CD4-positive, alpha-beta T cell treated with Interleukin-17A for 4 hours (primary cell): ENCODE measurements at places on chromosomes 1 and 21.
A peak's percentile ranks its signal among the peaks of the same experiment; 100 is the strongest.

DNA sequence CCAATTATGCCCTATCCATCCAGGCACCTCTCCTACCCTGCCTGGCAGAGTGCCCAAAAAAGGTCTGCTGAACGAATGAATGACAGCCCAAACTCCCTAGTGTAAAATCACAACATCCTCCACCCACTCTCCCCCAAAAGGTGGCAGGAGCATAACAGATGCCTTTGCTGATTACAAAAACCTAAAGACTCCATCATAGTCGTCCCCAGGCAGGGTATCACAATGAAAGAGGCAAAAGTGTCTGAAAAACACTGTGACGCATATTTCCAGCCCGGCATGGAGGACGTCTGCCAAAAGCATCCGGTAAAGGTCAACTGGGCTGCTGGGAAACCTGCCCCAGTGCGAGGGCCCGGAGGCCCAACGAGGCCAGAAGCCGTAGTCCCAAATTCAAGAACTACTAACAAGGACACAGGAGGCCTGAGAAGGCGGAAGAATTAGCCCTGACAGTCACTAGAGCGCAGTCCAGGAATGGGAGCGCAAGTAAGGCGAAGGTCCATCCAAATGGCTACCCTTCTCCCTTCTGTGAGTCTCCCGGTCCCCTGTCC is 576 bp downstream of the SMIM12 start:
- DNase-seq: peak; percentile 48

- DNase-seq: no peak
Observed at GRCh38 chr1:222987674-222988076, 155.4 kb downstream of the TLR5 start.

- DNase-seq: no peak
Observed at GRCh38 chr1:98839840-98840239, 164.8 kb downstream of the PLPPR5 start.

GRCh38 chr1:162930532-162930931 is 69.6 kb upstream of the CCDC190 start:
- no peak for DNase-seq

DNA sequence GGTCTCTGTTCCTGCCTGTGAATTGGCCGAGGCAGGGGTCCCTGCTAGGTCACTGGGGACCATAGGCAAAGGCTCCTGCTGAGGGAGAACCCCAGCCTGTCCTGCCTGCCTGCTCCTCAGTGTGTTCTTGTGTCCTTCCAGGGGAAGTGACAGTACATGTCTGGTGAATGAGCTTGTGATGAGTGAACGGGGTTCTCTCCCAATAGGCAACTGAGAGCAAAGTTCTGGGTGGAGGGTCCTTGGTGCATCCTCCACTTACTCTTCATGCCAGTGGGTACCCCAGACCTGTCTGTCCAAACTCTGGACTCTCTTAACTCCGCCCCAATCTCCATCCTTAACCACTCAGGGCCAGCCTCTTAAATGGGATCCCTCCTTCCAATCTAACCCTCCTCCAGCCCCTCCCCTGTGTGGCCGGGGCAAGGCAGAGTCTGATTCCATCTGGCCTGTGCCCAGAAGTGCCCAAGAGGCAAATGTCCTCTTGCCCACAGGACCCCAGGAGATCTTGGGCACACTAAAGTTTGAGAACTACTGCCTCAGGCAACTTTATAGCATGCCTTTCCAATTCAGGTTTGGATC is 2.0 kb downstream of the XKR8 start:
- DNase-seq: no peak

DNA sequence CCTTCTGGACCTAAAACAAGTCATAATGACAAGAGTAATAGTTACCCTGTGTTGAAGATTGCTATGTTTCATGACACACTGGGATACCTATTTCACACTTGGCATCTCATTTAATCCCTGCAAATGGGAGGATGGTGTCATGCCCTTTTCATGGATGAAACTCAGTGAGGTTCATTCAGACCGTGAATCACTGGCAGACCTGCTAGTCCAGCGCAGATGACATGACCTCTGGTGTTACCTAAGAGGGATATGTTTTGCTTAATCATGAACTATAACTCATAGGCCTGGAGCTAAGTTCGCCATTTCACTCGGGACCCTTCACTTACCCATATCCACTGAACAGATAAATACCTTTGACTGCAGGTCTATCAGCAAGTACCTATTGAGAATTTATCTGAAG is 286.6 kb upstream of the FMN2 start:
- no peak for DNase-seq

DNA sequence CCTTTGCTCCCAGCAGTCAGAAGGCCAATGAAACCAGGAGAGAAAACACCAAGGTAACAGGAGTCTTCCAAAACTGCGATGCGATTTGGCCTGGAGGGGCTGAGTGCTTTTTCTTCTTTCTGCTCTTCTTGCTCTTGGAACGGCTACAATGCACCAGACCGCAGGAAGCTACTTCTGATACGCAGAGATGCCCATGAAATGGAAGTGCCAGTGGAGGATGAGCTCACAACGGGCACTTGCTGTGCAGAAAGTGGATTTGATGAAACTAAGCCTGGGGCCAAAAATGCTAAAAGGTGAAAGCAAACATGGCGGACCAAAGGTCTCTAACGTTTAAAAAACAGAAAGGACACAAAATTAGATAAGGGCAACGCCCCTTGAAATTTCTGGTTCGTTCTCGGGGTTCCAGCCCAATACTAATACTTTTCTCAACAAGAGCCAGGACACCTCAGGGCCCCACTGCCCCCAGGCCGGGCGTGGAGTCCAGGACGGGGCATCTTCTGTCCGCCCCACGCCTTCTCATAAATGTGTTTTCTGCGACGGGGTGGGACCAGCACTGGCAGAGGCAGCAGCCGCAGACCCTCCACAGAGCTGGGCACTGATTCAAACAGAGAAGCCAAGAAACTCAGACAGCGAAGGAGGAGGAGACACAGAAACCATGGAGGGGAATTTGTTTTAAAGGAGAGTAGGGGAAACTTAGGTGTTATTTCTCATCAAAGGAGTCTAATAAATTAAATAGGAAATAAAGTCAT is 101.3 kb downstream of the CRYAA start:
- no peak for DNase-seq

DNA sequence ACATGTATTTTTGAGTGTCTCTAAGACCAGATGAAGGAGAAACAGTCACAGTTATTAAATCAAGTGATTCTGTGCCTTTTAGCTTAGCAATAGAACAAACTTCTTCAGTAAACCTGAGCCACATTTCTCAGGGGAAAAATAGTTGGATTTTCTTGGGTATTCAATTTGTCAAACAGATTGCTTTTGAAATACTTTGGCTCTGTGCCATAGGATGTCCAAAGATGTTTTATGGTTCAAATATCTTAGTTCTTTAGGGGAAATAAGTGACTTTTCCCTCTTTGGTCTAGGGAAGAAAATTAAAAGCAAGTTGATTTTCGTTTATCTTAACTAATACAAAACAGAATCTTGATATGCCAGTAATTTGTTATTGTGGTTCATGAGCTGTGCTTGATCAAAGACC is 125.9 kb downstream of the ATP5PO start:
- no peak for DNase-seq

DNA sequence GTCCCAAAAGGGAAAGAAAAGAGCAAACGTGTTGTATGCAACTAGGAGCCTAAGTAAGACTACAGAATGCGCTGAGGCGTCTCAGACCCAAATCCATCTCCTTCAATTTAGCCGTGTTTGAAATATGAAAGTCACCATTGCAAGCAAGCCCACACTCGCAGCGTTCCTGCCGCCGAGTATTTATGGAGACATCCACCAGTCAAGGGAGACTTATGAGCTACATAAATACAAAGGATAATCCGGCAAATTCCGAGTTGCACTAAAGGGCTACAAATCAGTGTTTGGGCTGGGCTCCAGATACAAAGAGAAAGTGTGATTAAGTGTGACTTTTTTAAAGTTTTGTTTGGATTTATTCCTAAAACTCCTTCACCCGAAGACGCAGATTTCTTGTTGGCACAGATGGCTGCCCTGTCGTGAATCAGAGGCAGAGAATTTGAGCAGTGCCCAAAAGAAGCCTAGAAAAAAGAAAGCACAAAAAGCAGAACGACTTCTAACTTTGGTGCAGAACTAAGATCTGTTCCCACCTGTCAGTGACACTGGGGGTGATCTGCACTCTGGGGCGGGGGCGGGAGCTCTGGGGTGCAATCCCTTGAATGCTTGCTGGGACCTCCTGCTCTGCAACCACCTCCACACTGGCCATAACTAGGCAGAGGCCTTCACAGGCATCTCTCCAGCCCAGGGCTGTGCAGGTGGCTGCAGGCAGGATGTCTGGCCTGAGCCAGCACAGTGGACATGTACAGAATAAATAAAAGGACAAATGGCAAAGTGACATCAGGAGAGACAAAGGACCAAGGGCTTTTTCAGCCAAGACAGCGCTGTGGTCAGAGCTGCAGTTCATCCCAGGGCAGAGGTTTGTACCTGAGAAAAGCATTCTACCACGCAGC is 489.7 kb downstream of the NPHP4 start:
- no peak for DNase-seq

- no peak for DNase-seq
Observed at GRCh38 chr21:27645285-27645684, 678.4 kb upstream of the ADAMTS5 start.

DNA sequence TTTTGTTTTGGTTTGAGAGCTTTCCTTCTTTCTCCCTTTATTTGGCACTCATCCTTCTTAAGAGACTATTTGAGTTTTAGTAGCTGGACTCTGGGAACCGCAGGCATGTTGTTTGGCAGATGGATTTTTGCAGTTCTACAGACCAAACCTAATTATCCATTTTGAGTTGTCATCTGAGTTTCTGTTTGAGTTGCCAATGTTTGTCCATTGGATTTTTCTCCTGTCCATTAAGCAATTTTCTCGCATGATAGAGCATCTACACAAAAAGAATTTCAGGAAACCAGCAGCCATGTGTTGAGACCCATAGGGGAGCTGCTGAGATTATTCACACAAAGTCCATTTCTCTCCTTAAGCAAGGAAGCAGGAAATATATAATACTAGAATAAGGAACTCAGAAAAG is 17.2 kb upstream of the CXADR start:
- DNase-seq: no peak

- no peak for DNase-seq
Observed at GRCh38 chr21:16797540-16797939, 715.3 kb upstream of the CXADR start.

GRCh38 chr1:230548997-230549396 is 93.3 kb upstream of the COG2 start:
- DNase-seq: no peak

- DNase-seq: no peak
Observed at GRCh38 chr21:29680273-29680672, 259.5 kb downstream of the GRIK1 start.
